Skin of body (tissue), 3 donors: ENCODE measurements at places on chromosomes 16 and 17.
A peak's percentile ranks its signal among the peaks of the same experiment; 100 is the strongest.

DNA sequence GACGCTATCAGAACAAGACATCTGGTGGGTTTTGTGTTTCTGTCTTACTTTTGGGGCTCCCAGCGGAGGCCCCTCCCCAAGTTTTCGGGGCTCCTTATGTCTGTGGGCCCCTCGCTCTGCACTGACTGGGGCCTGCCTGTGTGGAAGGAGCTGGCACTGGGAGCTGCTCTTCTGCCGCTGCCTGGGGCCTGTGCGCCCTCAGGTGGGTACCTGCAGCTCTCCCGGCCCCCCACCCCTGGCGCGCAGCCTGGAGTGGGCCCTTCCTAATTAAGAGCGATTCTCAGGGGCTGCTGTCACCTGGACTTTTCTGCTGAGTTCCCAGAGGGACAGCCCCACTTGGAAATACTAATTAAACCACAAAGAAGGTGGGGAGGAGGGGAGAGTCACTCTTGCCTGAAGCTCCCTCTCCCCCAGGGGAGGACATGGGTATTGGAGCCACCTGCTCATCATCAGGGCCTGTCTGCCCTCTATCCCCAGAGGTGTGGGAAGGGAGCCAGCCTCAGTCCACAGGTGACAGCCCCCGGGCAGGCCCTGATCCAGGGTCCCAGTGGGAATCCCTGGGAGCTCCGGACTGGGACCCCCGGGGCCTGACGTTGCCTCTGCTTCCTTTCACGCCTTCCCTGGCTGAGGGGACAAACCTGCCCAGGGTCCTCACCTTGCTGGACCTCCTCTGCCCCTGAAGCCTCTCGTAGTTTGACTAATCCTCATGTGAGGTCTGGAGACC, 36.5 kb downstream of the GSE1 start:
- no peak for DNase-seq

- DNase-seq = no peak
Observed at GRCh38 chr17:81332914-81333528, 37.9 kb upstream of the SLC38A10 start.

- no peak for DNase-seq
Observed at GRCh38 chr17:71392715-71393567, 727.9 kb upstream of the SOX9 start.

DNA sequence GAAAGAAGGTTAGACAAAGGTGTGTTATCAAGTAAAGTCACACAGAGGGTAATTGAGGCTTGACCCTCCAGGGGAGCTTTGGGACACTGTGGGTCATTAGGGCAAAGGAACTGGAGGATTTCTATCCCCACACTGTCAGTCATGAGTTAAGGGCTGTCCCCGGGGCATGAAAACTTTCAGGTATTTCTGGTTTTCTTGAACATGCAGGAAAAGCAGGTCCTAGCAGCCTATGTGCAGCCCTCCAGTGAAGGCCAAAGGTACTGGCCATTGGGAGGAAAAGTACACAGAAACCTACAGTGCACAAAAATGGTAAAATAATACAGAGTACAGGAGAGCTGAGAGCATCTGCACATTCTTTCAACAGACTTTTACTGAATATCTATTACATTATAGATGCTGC, 44.4 kb upstream of the SCNN1B start:
- DNase-seq = no peak

GRCh38 chr17:27751166-27751565, 49.2 kb downstream of the NOS2 start:
- no peak for DNase-seq

DNA sequence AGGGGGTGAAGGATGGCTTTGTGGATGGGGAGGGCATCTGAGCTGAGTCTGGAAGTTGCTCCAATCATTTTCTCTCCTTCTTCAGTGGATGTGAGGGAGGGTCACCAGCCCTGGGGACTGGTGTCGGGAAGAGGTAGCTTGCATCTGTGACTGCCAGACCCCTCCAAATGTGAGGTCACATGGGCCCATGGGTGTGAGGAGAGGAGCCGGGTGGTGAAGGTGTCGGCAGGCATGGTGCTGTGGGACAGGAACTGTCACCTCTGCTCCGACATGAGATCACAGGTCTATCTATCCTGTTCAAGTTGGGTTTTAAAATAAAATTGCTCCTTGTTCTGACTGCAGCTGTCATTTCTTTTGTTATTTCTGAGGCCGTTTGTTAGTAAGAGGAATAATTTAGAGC, 351.1 kb downstream of the CPPED1 start:
- no peak for DNase-seq

GRCh38 chr16:60810250-60810649, 1226.0 kb downstream of the CDH8 start:
- DNase-seq = no peak

- no peak for DNase-seq
Observed at GRCh38 chr17:34715504-34715903, 136.1 kb downstream of the TMEM132E start.

DNA sequence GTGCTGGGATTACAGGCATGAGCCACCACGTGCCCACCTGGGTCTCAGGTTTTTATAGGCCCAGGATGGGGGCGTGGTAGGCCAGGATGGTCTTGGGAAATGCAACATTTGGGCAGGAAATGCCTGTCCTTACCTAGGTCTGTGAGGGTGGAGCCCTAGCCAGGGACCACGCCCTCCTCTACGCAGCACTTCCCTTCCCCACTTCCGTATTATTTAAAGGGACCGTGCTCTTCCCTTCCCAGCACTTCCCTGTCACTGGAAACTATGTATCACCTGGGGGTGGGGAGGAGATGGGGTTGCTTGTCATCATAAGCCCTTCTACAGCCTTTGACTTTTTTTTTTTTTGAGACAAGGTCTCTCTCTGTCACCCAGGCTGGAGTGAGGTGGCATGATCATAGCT, 238.9 kb upstream of the NLRP1 start:
- no peak for DNase-seq

- no peak for DNase-seq
Observed at GRCh38 chr16:1050516-1050915, 22.0 kb upstream of the SSTR5 start.

DNA sequence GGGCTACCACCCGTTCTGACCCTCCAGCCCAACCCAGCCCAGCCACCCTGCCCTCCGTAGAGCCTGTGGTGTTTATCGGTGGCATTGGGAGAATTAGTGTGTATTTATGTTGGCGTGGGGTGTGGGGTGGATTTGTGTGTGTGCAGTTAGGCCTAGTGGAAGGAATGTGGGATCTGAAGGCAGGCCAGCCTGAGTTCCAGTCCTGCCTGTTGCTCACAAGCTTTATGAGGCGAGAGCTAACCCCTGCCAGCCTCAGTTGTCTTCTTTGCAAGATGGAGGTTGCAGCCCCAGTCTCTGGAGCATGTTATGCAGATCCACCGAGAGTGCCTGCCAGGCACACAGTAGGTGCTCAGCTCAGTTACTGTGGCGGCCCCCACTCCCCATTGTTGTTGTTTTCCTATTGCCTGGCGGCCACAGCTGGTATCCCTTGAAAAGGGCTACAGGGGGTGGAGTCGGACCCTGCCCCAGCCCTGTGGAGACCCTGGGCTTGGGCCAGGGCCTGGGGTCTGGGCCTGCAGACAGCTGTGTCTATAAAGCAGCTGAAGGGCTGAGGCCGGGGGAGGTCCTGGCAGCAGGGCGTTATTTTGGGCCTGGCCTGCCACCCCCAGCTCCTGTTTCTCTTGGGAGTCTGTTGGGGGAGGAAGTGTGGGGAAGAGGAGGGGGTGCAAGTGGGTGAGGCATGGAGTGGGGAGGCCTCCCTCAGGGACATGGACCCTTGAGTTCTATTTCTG, 5.1 kb downstream of the ERBB2 start:
- DNase-seq = no peak

DNA sequence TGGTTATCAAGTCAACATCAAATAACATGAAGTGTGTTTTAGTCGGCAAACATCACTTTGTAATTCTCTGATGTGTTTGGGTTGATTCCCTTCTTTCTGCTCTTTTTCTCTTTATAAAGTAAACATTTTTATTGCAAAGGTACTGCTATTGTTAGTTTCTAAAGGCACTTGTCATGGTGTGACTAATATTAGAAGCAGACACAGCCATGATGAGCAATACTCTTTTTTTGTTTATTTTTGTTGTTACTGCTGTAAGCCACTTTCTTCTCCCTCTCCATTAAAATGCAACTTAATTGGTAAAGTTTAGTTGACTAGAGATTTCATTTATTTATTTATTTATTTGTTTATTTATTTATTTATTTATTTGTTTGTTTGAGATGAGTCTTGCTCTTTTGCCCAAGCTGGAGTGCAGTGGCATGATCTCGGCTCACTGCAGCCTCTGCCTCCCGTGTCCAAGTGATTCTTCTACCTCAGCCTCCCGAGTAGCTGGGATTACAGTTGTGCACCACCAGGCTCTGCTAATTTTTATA, 424.7 kb downstream of the WWOX start:
- DNase-seq = no peak

DNA sequence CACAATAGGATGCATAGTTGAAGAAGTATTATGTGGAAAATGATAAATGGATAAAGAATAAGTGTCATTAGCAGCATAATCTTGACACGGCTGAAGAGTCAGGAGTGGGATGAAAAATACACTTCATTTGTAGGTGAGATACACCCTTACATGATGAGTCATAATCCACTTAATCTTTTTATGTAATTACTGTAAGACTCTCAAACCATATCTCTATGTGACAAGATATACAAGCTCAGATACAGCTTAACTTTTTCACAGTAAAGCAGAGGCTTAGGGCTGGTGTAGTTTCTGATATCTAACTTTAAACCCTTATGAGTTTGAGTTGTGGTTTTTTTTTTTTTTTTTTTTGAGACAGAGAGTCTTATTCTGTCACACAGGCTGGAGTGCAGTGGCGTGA, 101.2 kb downstream of the FTO start:
- no peak for DNase-seq

- DNase-seq = no peak
Observed at GRCh38 chr17:81074875-81075274, 39.9 kb downstream of the BAIAP2 start.

- DNase-seq = no peak
Observed at GRCh38 chr16:89534252-89534756, 26.1 kb downstream of the SPG7 start.

DNA sequence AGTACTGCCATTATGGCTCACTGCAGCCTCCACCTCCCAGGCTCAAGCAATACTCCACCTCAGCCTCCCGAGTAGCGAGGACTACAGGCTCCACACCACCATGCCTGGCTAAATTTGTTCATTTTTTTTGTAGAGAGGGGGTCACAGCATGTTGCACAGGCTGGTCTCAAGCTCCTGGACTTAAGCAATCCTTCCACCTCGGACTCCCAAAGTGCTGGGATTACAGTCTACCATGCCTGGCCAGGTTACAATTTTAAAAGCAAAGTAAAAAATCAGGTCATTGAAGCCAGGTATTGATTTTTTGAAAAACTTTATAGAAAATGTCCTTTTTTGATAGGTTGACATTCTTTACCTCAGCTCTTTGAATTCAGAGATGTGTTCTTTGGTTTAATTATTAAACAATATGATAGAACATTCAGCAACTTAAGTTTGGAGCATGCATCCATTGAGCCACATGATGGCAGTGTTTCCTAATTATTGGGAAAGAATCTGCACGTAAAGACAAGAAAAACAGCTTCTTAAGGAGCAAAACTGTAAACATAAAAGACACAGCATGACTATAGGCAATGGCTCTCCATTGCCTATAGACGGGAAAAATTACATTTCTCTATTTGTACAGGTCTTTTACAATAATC, 1.7 kb upstream of the SLC16A11 start:
- DNase-seq = peak; percentile 70

GRCh38 chr16:89573826-89574680, 1.5 kb upstream of the CPNE7 start:
- DNase-seq = no peak

GRCh38 chr17:65660947-65661346, 99.5 kb upstream of the AXIN2 start:
- DNase-seq = no peak

- no peak for DNase-seq
Observed at GRCh38 chr16:29318037-29318436, 88.5 kb downstream of the NPIPB11 start.

DNA sequence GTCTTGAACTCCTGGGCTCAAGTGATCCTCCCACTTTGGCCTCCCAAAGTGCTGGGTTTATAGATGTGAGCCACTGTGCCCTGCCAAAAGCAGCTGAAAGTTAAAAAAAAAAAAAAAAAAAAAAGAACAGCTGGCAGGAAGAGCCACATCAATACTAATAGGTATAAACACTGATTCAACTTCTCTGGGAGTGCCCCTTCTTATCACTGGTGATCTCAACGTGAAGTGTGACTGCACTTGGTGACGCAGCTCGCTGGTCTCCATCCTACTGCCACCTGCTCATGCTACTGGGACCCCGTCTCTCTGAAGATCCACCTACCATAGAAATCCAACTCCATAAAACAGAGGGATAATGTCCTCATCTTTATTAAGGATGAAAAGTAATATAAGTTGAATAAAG, 40.8 kb downstream of the RNF157 start:
- no peak for DNase-seq

DNA sequence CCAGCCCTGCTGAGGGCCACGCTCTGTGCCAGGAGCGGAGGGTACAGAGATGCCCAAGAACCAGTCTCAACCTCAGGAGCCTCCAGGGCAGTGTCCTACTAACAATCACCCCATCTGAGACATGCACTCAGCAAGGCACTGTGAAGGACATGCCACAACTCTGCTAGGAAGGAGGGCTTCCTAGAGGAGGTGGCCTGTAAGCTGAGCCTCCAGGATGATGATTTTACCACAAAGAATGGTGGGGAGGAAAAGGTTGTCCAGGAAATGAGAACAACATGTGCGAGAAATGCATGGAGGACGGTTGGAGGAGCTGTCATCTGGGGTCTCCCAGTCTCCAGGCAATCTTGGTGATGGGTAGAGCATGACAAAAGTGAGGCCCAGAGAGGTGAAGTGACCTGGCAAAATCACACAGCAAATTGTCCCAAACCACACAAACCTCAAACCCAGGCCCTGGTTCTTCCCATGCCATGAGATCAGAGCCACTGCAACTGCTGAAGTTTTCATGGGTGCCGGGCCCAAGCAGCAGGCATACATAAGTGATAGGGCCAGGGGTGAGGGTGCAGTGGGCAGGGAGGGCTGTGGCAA, 30.5 kb downstream of the CNGB1 start:
- DNase-seq = no peak

DNA sequence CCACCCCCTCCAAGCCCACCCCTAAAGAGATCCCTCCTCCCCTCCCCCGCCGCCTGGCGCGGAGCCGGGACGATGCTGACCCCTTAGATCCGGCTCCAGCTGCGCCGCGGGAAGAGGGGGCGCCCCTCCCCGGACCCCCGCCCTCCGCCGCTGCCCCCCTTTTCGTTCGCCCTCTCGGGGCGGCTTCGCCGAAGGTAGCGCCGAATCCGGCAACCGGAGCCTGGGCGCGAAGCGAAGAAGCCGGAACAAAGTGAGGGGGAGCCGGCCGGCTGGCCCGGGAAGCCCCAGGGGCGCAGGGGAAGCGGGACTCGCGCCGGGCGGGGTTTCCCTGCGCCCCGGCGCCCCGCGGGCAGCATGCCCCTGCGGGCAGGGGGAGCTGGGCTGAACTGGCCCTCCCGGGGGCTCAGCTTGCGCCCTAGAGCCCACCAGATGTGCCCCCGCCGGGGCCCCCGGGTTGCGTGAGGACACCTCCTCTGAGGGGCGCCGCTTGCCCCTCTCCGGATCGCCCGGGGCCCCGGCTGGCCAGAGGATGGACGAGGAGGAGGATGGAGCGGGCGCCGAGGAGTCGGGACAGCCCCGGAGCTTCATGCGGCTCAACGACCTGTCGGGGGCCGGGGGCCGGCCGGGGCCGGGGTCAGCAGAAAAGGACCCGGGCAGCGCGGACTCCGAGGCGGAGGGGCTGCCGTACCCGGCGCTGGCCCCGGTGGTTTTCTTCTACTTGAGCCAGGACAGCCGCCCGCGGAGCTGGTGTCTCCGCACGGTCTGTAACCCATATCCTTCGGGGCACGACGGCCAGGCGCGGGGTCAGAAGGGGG, 623 bp downstream of the CACNA1G start:
- DNase-seq = no peak
